ENCODE measurements at places on chromosomes 1 and 21.

DNA sequence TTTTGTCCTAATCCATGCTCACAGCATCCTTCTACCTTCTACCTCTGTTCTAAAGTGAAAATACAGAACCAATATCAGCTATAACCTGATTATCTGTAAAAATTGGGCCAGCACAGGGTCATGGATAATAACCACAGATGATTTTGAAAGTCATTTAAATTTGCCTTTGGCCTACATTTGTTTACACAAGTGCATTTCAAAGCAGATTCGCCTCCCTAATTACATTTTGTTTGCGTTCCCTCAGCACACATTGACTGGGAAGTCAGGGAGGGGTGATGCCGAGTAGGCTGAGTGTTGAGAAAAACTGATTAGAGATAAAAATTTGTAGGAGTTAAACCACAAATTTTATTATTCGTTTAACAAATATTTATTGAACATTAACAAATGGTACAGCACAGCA, 19.2 kb upstream of the RGS8 start:
- no peak for DNase-seq

GRCh38 chr1:9960011-9960410, 16.7 kb downstream of the NMNAT1 start:
- DNase-seq: no peak

DNA sequence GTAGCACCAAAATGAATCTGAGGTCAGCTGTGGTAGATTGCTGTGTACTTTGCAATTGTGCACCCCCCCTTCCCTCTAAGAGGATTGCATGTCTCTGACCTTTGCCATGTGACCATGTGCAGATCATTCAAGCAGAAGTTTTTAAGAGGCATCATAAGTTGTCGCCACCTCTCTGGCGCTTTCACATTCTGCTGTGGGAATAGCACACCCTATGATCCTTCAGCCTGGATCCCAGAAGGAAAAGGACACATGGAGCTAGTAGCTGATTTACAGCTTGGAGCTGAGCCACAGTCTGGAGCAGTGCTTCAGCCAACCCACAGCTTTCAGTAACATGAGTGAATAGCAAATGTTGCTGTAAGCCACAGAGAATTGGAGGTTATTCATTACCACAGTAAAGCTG, 158.5 kb downstream of the TSEN15 start:
- DNase-seq: no peak

DNA sequence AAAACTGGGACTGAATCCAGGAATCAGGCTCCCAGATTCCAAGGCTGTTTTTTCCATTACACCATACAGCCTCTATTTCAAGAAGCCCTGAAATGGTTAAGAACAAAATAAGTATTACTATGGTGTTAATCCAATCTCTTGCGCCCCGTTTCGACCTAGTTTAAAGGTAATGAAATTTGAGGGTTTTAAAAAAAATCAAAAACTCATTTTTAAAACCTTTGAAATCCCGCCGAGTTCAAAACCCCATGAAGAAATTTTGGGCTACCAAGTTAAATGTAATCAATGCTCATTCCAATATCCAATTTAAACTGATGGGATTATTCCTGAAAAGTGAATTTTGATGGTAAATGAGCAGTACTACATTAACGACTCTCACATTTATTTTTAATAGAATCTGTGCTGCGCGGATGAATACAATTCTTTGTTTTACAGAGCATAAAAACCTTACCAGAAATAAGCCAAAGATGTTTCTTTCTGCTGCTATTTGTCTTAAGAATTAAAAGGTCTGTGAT, 767 bp upstream of the EGLN1 start:
- no peak for DNase-seq

DNA sequence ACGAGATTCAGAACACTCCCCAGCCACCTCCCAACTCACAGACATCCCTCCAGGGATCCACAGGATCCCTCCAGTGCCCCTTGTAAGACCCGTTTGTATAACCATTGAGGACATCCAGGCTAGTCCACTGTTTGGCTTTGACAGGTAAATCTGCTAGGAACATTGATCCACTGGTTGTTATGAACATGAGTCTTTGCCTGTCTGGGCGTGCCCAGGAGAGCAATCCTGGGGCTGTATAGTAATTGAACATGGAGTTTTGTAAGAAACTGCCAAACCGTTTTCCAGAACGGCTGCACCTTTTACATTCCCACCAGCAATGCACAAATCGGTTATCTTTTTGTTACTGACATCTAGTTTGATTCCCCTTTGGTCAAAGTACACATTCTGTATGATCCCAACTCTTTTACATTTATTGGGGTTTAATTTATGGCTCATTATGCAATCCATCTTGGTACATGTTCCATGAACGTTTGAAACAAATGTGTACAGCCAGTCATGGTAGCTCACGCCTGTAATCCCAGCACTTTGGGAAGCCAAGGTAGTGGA, 88.7 kb downstream of the WDR4 start:
- DNase-seq: no peak

GRCh38 chr1:220767312-220768125, 19.2 kb upstream of the MTARC1 start:
- DNase-seq: no peak

- no peak for DNase-seq
Measured at GRCh38 chr1:2210786-2211185, 16.2 kb upstream of the FAAP20 start.

DNA sequence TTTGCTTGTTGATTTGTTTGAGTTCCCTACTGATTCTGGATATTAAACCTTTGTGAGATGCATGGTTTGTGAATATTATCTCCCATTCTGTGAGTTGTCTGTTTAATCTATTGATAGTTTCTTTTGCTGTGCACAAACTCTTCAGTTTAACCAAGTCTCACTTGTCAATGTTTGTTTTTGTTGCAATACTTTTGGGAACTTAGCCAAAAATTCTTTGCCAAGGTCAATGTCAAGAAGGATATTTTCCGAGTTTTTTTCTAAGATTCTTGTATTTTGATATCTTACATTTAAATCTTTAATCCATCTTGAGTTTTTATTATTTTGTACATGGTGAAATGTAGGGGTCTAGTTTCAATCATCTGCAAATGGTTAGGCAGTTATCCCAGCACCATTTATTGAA, 1230.7 kb upstream of the NCAM2 start:
- no peak for DNase-seq

GRCh38 chr1:167474191-167474641, 44.1 kb downstream of the CD247 start:
- DNase-seq: no peak

- DNase-seq: no peak
Measured at GRCh38 chr1:238675221-238675620, 711.1 kb upstream of the CHRM3 start.

- DNase-seq: no peak
Measured at GRCh38 chr1:90246069-90246468, 251.2 kb downstream of the ZNF326 start.

DNA sequence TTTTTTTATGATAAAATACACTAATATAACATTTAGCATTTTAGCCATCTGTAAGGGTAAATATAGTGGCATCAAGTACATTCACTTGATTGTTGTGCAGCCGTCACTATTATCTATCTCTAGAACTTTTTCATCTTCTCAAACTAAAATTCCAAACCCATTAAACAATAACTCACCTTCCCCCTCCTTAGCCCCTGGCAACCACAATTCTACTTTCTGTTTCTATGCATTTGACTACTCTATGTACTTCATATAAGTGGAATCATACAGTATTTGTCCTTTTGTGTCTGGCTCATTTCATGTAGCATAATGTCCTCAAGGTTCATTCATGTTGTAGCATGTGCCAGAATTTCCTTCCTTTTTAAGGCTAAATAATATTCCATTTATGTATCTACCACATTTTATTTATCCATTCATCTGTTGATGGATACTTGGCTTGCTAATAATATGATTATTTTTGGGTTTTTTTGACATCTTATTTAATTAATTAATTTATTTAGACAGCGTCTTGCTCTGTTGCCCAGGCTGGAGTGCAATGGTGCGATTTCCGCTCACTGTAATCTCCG, 69.6 kb upstream of the MACF1 start:
- no peak for DNase-seq

DNA sequence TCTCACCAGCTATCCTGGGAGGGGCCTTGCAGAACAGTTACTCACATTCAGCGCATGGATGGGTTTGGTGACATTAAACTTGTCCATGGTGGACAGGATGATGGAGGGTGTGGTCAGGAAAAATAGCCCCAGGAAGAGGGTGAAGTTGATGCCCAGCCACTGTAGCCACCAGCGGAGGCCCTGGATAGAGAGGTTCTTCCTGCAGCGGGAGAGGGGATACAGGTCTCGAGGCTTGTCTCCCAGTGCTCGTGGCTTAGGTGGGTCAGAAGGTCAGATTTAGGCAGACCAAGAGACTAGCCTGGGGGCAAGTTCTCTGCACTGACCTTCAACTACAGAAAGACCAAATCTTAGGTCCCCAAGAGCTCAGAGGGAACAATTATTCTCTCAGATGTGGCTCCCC, 23.0 kb downstream of the TMEM63A start:
- DNase-seq: no peak

- DNase-seq: no peak
Measured at GRCh38 chr1:70415882-70416281, 4.8 kb downstream of the CTH start.

GRCh38 chr1:39509360-39510009, 18.0 kb downstream of the BMP8A start:
- DNase-seq: no peak

- DNase-seq: no peak
Measured at GRCh38 chr1:64545118-64545843, 75.4 kb downstream of the CACHD1 start.

DNA sequence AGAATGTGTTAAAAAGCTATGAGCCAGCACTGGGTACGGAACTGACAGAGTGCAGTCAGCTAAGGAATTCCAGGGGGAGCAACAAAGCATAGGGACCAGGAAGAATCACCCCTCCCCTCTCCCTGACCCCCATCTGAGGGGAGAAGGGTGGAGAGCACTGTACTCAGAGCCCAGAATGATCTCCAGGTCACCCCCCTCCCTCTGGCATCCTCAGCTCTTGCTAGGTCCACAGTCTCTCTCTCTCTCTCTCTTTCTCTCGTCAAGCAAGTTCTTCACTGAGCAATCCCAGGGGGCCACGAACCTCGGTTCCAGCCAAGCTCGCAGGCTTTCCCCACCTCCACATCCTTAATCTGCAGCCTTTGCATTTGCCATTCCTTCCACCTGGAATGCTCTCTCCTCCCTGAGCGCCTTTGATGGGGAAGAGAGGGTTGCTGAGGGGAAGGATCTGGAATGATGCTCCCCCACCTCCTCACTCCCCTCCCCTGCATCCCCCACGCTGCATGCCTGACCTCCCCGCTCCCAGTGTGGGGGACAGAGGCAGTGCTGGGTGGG, 6.7 kb upstream of the WASF2 start:
- no peak for DNase-seq

DNA sequence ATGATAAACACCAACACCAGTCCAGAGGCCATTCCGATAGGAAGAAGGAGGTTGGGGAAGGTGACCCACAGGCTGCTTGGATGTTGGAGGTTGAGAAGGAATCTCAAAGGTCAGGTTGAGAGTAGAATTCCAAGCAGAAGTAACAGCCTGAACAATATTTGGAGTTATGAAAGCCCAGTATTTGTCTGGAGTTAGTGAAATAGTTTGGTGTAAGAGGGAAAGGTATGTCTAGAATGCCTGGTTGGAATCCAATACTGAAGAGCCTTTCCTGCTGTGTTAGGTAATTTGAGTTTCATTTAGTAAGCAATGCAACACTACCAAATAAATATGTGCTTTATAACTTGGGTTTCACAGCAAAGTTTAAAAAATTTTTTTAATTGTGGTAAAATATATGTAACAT, 70.5 kb upstream of the MCOLN3 start:
- no peak for DNase-seq

DNA sequence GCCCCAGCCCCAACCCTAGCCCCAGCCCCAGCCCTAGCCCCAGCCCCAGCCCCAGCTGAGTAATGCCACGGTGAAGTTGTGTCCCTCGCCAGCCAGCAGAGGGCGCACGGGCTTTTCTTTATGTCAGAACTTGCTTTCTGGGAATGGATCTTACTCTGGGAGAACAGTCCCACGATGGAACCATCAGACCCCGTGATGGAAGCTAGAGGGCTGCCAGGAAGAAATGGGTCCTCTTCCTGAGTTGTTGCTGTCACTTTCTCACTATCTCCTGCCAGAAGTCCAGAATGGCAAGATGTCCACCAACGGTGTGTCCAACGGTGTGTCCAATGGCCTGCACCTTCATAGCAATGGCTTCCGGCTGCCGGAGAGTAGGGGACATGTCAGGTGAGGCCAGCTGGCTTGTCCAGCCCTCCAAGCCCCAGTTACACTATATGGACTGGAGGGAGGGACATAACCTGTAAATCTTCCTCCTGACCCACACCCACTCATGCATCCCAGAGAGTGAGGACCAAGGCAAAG, 25.1 kb upstream of the TMEM222 start:
- DNase-seq: peak; percentile 40

DNA sequence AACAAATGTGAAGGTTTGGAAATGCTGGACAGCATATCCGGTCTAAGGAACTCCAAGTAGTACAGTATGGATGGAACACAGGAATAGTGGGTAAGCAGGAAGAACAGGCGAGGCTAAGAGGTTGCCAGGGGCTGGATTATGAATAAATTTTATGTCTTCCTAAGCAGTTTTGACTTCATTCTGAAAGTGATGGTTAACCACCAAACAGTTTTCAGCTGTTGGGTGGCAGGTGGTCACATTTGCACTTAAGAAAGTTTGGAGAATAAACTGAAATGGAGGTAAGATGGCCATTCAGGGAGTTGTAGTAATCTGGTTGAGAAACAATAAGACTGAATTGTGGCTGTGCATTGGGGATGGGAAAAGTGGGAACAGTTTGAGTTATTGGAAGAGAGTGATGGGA, 83.8 kb downstream of the PRKAA2 start:
- no peak for DNase-seq

DNA sequence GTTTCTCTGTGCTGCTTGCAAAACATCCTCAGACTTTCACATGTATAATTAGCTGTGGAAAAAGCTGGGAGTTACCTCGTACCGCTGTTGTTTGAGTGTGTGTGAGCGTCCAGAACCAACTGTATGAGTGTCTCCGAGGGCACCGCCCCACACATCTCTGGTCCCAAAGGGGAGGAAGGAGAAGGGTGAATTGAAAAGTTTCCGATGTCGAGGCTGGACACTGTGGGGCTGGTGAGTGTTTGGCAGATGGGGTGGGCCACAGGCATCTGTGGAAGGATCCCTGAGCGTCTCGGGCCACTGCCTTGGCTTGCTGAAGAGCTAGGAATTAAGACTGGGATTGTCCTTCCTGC, 1.2 kb downstream of the ATP2B4 start:
- DNase-seq: no peak

- no peak for DNase-seq
Measured at GRCh38 chr21:46498335-46499050, 39.8 kb downstream of the DIP2A start.

GRCh38 chr1:226682871-226683814, 55.9 kb downstream of the ITPKB start:
- no peak for DNase-seq

GRCh38 chr1:160161965-160162705, 10.7 kb downstream of the ATP1A4 start:
- no peak for DNase-seq

DNA sequence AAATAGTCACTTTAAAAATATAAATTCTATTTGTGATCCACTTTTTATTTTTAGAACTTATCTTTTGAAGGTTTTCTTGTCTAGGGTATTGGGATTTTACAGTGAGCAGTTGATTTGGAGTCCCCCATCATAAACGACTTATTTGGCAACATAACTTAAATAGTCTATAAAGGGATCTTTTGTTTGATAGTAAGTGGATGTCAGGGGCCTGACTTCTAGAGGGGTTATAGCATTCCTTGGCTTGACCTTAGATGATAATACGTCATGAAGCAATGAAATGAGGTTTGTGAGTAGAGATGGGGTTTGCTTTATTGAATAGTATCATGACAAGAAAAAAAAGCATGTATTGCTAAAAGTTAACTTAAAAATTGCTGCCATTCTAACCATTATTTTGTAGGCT, 17.8 kb downstream of the VPS45 start:
- no peak for DNase-seq
